ENCODE measurements at places on chromosomes 2 and 18.

DNA sequence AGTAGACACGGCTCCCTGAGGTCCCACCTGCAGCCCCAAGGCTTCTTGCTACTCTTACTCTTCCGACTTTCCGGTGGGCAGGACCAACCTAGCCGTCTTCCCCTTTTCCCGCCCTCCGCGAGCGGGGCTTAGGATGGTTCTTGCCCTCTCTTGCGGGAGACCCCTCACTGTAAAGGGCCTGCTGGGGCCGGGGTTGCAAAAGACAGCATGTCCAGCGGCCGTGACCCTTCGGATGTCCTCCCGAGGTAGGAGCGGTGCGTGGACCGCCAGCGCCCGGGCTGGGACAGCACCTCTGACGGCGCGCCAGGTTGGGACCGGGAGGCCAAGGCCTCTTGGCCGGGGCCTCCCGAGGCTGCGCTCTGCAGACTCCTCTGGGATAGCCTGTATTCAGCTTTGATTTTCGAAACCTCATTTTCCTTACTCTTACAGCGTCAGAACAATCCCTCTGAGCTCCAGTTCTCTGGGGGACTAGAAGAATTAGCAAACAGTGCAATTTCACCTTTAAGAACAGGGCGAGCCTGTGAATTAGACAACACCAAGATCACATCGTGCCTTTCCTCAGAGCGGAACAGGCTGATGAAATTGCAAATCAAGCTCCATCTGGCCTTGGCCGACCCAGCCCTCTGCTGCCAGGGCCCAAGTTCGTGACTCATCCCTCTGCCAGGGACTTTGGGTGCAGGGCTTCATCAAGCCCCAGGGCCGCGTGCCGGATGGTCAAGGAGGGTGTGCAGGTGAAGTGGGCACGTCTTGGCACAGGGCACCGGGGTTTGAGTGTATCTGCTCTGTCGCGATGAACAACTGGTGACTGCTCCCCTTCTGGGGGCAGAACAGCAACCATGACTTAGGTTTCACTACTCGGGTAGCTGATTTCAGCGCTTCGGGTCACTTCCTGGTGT, 777 bp downstream of the MOCOS start:
- DNase-seq: no peak

DNA sequence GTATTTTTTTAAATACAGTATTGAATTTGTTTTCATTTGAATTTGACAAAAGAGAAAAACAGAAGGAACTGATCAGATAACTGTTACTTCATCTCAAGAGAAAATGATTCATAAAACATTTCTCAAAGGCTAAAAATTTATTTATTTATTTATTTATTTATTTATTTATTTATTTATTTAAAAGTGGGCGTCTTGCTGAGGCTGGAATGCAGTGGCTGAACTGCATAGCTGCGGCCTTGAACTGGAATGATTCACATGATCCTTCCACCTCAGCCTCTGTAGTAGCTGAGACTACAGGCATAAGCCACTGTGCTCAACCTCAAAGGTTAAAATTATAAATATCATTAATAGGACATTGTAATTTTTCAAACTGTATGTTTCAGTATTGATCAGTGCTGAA, 4.5 kb upstream of the PUM2 start:
- no peak for DNase-seq

DNA sequence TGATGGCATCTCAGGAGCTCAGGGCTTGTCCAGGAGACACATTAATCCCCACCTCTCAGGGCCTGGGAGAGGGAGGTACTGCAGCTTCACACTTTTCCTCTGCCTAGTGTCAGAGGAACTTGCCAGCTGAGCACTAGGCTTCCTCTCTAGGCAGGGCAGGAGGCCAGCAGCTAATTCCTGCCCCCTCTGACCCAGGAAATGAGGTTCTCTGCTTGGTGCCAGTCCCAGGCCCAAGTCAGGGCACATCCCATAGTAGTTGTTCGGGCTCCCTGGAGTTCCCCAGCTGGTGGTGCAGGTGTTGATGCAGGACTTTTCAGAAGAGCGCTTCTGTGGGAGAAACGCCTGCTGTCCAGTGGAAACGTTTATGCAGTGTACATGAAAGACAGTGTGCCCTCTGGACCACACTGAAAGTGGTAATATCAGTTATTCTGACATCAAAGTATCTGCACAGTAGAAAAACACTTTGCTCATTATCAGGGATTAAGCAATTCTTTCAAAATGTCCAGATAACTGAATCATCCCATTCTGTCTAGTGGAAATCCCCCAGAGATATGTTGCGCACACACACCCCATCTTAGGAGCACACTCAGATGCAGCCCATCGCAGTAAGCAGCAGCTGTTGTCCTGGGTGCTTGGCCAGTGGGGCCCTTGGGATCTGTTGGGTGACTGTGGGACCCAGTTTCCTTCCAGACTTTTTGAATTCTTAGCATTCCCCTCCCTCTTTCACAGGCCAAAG, 17.8 kb upstream of the SCLY start:
- no peak for DNase-seq

DNA sequence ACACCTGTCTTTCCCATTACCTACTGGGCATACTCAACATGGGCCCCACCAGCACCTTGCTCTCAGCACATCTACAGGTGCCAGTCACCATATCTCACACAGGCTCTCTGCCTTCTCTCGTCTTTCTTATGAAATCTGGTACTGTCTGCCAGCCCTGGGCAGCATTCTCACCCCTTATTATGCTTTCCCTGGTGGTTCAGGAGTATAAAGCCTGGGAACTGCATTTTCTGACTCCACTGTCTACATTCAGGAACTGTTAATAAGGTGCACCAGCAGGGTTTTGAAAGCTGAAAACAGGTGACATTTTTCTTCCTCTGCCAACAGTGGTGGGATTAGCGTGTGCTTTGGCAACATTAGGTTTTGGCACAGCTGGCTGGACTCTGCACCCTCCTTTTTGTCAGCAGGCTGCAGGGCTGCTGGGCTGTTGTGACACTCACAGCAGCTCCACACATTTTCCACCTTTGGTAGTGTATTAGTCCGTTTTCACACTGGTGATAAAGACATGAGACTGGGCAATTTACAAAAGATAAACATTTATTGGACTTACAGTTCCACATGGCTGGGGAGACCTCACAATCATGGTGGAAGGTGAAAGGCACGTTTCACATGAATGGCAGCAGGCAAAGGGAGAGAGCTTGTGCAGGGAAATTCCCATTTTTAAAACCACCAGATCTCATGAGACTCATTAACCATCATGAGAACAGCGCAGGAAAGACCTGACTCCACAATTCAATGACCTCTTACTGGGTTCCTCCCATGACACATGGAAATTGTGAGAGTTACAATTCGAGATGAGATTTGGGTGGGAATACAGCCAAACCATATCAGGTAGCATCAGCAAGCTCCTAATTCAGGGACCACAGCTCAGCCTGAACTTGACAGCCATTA, 343.1 kb upstream of the LYPD1 start:
- DNase-seq: no peak

DNA sequence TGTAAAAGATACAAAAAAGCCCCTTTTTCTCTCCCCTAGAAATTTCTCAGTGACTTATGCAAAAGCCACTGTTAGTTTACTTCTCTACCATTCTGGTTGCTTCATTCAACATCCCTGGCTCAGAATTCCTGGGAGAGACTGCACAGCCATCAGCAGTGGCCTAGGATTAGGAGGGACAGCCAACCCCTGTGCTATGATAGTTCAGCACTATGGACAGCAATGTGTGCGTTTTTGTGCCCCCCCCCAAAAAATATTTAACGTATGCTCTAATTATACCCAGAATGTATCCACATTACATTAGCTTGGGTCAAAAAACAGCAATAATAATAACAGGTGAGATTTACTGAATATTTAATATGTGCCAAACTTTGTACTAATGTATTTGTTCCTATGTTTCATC, 29.0 kb downstream of the OSR1 start:
- DNase-seq: no peak

DNA sequence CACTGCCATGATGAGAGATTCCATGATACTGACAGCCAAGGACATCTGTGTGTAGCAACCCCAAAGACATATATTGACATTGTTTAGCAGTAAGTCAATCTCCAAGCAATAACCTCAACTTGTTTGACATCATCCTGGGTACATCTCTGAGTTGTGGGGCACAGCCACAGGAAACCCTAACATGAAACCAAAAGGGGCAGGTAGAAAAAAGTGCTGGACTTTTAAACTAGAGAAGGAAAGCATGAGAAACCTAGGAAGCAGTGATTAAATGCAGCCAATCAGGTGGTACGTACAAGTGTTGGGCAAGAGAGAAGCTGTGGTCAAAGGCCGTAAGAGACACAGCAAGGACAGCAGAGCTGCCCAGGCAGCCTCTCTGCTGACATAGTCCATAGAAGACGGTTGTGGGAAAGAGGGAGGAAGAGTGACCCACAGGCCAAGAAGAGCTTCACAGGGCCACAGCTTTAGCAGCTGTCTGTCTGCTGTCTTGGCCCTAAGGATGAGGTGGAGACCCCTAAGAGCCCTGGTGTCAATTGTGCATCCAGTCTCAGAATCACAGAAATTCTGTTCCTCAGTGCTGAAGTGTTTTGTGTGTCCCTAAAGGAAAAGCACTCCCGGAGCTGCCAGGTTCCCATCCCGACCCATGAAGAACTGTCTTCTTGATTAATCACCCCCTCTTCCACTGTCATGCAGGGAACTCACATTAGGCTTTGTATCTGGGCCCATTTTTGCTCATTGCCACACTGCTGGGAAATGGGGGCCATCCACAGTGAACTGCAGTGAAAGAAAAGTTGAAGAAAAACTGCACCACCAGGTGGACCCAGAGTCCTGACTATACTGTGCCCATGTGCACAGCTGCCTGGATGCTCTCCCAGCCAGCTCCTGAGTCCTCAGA, 25.4 kb upstream of the CHN1 start:
- peak; percentile 15 for DNase-seq

- DNase-seq: no peak
These were observed 391.7 kb downstream of the PTPRM start for GRCh38 chr18:7958897-7959146.

- no peak for DNase-seq
These were observed 157.4 kb upstream of the TWIST2 start for GRCh38 chr2:238690511-238690910.

GRCh38 chr2:3563521-3563976, 5.4 kb upstream of the RNASEH1 start:
- no peak for DNase-seq

DNA sequence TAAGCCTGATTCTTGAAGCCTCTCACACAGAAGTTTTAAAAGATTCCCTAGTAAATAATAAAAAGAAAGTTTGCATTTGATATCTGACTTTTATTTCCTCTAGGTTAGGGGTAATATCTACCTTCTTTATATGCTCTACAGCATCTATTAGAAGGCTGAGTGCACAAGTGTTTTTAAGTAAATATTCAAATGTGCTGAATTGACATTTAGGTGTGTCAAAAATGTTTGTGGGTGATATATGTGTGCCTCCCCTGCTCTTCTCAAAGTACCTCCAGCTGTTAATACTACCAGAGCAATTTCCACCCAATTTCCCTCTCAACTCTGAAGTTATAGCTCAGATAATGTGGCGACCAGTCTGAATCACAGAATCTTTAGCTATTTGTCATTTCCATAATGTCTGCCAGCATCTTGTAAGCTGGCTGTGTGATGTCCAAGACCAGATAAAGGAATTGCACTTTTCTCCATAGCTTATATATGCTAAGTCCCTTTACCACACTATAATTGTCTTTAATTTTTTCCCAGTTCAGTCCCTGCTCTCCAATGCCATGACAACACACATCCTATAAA, 24.4 kb upstream of the ERMN start:
- no peak for DNase-seq

- DNase-seq: no peak
These were observed 280.6 kb downstream of the ZEB2 start for GRCh38 chr2:144239306-144239705.

DNA sequence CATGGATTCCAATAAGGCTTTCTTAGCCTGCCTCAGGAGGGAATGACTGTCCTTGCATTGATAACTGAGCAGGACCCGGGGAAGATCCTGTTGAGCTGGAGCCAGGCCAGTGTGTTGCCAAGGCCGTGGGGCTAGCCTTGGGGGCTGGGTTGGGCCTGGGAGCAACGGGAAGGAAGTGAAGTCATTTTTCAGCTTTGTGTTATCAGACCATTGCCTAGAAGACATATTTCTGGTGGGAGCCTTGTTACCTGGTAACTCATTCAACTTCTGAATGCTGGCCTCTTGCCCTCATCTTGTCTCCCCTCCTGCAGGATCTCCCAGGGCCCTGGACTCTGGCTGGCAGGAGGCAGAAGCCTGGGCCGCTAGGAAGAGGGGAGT, 92.7 kb upstream of the MGAT5 start:
- no peak for DNase-seq

DNA sequence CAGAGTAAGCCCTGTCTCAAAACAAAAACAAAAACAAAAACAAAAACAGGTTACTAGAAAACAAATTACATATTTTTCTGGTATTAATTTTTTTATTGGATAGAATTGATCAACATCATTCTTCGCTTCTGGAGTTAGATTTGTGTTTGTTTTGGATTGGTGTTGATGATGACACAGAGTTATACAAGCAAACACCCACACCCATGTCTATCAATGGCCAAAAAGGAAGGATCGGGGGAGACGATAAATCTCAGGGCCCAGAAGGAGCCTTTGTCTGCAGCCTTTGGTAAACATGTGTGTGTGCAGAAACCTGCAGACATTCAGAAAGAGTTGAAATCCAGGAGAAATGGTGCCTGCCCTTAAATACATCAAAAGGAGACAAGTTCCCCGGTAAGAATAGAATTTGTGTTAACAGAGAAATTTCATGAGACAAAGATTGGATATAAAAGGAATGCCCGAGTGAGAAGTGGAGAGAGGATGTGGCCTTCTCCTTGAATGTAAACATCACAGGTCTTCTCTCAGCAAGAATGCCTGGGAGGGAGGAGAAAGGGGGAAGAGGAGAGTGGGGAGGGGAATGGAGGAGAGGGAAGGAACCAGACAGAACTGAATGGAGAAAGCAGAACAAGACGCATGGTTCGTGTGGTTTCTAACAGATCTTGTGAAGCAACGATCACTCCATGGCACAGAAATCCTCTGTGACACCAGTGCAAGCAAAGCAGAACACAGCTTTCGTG, 40.4 kb upstream of the TMEM178A start:
- no peak for DNase-seq

DNA sequence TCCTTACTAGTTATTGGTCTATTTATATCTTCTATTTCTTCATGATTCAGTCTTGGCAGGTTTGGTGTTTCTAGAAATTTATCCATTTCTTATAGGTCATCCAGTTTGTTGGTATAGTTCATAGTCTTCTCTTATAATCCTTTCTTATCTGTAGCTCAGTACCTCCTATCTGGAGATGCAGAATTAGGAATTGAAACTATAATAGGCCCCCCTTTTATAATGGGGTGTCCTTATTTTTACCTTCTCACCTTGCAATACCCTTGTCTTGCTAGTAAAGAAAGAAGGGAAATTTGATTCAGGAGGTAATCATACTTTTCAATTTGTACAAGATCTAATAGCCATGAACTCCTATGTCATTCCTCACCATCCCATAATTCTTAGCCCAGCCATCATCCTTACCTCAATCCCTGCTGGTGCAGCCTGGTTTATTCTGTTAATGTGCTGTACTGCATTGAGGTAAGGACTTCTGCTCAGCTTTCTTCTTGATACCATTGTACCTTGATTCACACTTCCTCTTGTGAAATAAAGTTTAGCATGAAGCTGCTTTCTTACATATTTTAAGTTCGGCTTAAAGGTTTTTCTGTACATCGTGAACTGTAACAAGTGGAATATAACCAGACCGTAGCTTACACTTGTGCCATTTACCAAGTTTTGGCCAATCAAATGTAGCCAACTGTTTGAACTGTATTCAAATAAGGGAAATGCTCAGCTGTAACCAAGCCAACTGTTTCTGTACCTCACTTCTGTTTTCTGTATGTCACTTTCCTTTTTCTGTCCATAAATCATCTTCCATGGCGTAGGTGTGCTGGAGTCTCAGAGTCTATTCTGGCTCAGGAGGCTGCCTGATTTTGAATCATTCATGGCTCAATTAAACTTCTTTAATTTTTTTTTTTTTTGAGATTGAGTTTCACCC, 40.1 kb upstream of the PTH2R start:
- DNase-seq: no peak
